Stimulated activated CD4-positive, alpha-beta T cell treated with anti-CD3 and anti-CD28 coated beads, Interleukin-15, amount 100 ng/mL, for 1 hour (primary cell): ENCODE measurements at places on chromosomes 11 and 22.

- DNase-seq: no peak
These were observed 2.2 kb downstream of the GPR137 start for GRCh38 chr11:64287676-64288352.

DNA sequence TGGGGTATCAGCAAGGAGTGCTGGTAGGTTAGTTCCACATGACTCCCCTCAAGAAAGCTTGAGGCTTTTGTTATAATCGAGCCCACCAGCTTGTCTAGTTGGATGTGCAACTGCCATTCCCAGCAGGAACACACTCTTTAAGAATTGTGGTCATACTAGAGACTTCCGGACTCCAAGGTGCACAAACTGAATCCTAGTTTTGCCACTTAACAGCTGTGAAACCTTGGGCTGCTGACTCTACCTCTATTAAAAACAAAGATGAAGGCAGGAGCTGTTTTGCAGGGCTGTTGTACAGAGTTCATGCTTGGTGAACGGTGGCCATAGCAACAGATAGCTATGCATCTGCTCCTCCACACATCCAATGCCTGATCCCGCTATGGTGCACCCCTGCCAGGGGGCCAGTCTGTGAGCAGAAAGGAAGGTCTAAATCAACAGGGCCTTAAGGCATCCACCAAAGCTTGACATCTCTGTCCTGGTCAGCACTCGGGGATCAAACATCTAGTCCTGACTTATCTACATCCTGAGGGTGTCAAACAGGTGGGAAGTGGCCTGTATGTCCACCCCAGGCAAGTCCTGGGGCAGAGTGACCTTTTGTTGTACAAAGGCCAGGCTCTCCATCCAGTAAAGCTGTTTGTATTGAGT, 36.4 kb downstream of the DKK3 start:
- DNase-seq: no peak

- DNase-seq: no peak
These were observed 42.7 kb upstream of the CYP2D6 start for GRCh38 chr22:42173183-42173926.

- DNase-seq: no peak
These were observed 16.3 kb downstream of the NECTIN1 start for GRCh38 chr11:119712459-119713358.

- no peak for DNase-seq
These were observed 158.1 kb downstream of the GRIA4 start for GRCh38 chr11:105767931-105768330.

DNA sequence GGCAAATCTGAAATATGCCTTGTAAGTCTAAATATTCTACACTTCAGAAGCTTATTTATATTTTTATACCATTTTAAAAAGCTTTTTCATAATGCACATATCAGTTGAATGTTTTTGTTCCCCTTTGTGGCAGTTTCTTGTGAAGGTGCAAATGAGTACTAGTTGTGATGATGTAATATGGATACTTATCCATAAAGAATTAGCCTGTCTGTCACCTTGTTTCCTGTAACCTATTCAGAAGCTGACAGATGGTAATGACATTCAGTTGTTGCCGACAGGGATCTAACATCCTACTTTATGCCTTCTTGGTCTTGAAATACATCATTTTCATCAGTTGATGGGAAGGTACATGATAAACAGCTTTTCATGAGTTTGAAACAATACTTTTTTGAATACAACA, 2.9 kb downstream of the QSER1 start:
- no peak for DNase-seq

DNA sequence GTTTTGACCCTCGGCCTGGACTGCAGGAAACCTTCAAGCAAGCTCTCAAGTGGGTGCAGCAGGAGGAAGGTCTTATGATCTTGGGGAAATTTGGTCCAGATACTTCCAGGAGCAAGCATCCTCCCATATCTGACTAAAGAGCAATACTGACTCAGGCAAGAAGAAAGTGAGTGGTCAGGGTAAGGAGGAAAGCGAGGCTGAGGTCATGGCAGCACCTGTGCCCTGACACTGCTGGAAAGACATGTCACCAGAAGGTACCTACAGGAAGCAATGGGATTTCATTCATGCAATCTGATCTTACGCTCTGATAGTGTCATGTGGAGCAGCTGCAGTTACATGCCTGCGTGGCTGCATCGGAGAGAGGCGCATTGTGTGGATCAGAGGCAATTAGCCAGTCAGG, 6.5 kb upstream of the TOP3B start:
- DNase-seq: no peak

DNA sequence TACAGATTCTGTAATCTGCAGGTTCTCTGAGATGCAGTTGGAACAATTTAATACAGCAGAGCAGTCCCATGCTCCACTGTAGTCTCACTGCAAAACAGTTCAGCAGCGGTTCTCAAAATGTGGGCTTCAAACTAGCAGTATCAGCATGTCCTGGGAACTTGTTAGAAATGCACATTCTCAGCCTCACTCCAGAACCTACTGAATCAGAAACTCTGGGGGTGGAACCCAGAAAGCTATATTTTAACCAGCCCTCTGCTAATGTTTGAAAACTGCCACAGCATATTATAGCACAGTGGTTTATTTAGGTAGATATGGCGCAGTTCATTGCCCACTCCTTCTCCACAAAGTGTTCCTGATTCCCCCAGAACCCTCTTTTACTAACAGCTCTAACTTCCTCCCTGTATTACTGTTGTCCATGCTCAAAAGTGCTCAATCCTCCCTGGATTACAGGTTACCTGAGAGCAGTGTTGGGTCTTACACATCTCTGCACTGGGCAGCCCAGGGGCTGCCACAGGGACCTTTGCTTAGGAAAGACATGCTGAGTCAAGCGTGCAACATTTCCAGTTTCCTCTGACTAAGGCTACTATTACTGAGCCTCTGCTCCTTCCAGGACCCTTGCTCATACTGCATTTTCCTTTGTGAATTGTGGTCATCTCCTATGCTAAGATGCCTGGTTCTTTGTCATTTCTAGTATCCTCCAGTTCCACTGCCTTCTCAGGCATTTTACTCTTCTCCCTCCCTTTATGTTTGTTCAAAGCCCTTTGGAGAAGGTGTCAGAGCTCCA, 7.7 kb upstream of the DGAT2 start:
- DNase-seq: no peak
